LHCN-M2 (cell line): ENCODE measurements at places on chromosomes 1 and 21. TPM values are rescaled to one million over a fixed set of nuclear protein-coding genes. Genes with fewer than 3 reads are reported as not detected.

- DNase-seq: no peak
Observed at GRCh38 chr1:179866616-179867015, 11.0 kb downstream of the TOR1AIP2 start.

DNA sequence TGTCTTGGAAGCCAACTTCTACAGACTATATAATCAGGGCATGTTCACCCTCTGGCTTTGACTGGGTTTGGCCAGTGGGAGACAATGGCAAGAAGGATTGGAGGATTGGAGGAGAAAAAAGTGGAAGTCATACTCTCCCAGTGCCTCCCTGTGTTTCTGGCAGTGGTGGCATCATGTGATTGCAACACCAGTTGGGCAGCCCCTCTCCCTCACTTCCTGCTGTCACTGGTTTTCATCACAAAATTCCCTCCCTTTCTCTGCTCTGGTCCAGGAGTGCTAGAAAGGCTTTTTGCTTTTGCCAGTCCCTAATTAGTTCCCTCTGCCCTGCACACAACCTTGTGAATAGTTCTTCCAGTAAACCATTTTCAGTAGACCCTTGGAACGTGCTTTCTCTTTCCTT is 3.7 kb upstream of the QSOX1 start:
- DNase-seq: peak; percentile 39

DNA sequence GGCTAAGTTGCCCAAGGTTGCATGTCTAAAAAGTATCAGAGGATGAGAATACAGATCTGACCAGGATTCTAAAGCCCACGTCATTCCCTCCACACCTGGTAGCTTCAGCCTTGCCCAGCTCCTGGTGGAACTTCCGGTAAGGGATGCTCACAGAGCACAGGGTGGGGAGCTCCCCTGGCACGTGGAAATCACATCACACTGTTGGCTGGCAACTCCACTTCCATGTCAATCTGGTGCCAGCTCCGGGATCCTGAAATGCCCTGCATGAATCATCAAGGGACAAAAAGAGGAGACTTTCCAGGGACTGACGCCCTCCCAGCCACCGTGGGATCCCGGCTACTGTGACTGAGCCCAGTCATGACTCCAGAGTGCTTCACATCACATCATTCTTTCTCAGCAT is 12.4 kb upstream of the BCAR3 start:
- peak; percentile 61 for DNase-seq

ASCL5 gene
- not detected in 2 replicates for total RNA-seq

BGLAP gene
- total RNA-seq: 2.0 and 4.3 TPM in 2 replicates

EPS15 gene
- total RNA-seq: 22.8 and 27.5 TPM in 2 replicates
